ENCODE measurements at places on chromosomes 3 and 15.

GRCh38 chr3:118098827-118099226, 935.8 kb downstream of the IGSF11 start:
- DNase-seq, result no peak

DNA sequence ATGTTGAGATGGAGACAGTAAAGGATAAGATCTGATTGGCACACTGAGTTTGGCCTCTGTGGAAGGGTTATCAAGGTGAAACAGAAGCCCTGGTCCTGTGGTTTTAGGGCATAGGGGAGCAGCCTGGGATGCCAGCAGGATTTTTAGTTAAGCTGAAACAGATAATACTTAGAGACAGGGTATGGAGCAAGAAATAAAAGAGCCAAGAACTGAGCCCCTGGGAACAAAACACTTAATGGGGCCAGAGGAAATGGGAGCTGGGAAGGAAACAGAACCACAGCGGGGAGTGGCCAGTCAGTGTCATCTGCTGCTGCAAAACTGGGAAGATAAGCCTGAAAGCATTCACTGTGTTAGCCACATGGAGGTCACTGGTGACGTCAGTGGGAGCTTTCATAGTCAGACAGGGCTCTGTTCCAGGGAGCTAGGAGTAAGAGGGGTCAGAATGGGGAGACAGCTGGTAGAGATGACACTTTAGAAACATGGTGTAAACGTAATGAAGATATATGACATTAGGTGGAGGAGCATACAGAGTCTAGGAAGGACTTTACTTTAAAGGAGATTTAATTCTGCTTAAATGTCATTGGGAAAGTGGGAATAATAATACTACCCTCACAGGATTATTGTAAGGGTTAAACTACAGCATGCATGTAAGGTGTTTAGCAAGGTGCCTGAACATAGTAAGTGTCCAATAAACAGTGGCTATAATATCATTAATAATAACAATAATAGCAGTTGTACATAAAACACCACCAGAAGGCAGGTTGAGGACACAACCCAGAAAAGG, 172.7 kb upstream of the CTNNB1 start:
- DNase-seq, result no peak

GRCh38 chr3:30768703-30769550, 125.5 kb downstream of the GADL1 start:
- DNase-seq, result peak; percentile 30

DNA sequence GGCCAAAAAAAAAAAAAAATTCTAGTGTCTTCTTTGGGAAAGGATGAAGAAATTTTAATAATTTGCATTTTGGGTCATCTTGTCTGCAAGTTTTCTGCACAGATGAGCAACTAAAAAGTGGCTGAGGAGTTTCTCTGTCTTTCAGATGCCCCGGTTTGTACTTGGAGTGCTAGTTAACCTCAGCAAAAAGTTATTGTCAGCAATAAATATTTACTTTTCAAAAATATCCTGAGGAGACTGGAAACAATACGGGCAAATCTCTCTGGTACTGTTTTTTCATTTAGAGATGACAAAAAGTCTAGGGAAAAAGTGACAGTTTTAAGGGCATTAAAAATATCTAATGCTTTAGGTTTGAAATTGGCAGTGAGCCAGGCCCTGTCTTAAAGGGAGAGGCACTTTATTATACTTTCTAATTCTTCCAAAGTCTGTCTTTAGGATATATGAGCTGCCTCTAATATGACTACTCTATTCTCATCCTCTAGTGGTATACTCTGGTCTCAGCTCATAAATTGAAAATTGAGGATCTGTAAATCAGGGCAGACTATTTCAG, 436.0 kb upstream of the NR2F2 start:
- DNase-seq, result no peak

- DNase-seq, result peak; percentile 65
Observed at GRCh38 chr3:79018671-79019136, 749.1 kb downstream of the ROBO1 start.

DNA sequence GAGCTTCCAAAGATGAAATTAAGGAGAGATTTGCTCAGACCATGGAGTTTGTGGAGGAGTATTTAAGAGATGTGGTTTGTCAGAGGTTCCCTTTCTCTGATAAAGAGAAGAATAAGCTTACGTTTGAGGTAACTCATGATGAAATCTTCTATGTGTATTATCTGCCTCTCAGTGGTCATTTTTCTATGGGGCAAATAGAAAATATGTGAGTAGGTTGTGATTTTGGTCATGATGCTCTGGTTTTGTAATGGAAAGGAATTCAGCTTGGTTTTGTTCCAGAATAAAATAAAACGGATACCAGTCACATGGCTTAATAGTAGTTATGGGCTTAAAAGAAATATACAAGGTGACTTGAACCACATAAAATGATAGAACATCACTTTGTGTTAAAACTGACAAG, 181.1 kb downstream of the ITPR1 start:
- DNase-seq, result no peak
